ENCODE measurements at places on chromosomes 13 and 19. TPM values are rescaled to one million over a fixed set of nuclear protein-coding genes. Genes with fewer than 3 reads are reported as not detected.

CBY2 gene
- total RNA-seq: not detected

FGF21 gene
- total RNA-seq: not detected

IGFL3 gene
- total RNA-seq: not detected

PSG11 gene
- total RNA-seq: not detected

DPF1 gene
- total RNA-seq: not detected

ERICH4 gene
- not detected for total RNA-seq

ZNF528 gene
- 29.0 TPM for total RNA-seq

MZT1 gene
- total RNA-seq: 10.1 TPM

TGDS gene
- 21.2 TPM for total RNA-seq

APC2 gene
- 0.29 TPM for total RNA-seq

INAFM1 gene
- 7.2 TPM for total RNA-seq

GJA3 gene
- not detected for total RNA-seq

HMG20B gene
- total RNA-seq: 120 TPM

ZNF568 gene
- 17.9 TPM for total RNA-seq

PTPRH gene
- 0.73 TPM for total RNA-seq

IL27RA gene
- total RNA-seq: 5.2 TPM

OR7D2 gene
- total RNA-seq: 0.16 TPM

PLIN4 gene
- total RNA-seq: 629 TPM

KIR2DL1 gene
- total RNA-seq: not detected

PPM1N gene
- 2.5 TPM for total RNA-seq

AMER2 gene
- 9.1 TPM for total RNA-seq

C2CD4C gene
- total RNA-seq: 0.29 TPM

DMAC2 gene
- 24.8 TPM for total RNA-seq

ZNF8 gene
- 9.2 TPM for total RNA-seq

IFNL1 gene
- total RNA-seq: not detected

R3HDM4 gene
- total RNA-seq: 31.8 TPM

ZNF440 gene
- 16.0 TPM for total RNA-seq

CYP4F3 gene
- total RNA-seq: not detected

CBARP gene
- 0.98 TPM for total RNA-seq

SARS2 gene
- total RNA-seq: 18.9 TPM

TMC4 gene
- 0.48 TPM for total RNA-seq

TNFRSF19 gene
- 9.1 TPM for total RNA-seq

SIGLEC10 gene
- 17.0 TPM for total RNA-seq

SYNE4 gene
- 15.5 TPM for total RNA-seq

VSTM1 gene
- total RNA-seq: not detected

PRR36 gene
- 0.59 TPM for total RNA-seq
